ENCODE measurements at places on chromosomes 2 and 18. TPM values are rescaled to one million over a fixed set of nuclear protein-coding genes. Genes with fewer than 3 reads are reported as not detected.

- no peak for DNase-seq
These were observed 20.6 kb upstream of the TMEFF2 start for GRCh38 chr2:192215096-192215877.

DNA sequence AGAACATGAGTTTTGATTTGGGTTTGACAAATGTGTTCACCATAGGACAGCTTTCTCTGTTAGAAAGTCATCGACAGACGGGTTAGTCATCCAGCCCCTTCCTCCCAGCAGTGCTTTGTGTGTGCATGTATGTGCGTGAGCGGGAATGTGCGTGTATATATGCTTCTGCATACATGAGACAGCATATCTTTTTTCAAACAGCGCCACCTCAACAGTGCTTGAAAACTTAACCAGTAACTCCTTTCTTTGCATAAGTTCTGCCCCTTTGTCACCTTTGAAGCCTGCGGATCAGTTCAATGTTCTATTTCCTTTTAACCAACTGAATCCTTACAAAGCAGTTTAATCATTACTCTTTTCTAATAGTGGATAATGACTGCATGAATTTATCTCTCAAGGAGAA is 351.4 kb downstream of the LPIN1 start:
- no peak for DNase-seq

DNA sequence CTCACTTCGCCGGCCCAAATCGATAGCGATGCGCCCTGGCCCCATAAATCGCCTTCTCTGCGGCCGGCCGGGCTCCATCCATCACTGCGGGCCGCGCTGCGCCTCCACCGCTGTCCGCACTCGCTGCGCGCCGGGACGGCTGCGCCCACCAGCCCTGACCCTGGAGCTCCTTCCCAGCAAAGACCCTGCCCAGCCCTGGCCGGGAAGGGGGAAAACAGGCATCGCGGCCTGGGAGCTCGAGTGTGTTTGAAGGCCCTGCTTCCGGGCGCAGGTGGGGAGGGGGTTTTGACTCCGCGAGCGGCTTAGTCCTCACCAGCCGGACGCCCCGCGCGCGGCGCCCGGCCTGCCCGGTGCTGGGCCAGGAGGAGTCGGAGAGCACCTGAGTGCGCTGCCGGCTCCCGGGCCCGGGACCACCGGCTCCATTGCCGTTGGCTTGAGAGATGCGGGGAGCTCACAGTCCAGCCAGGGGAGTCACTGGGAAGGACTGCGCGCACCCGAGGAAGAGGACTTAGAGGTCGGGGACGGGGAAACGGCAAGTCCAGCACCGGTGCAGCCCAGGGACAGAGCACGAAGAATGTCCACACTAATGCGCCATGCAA is 1.1 kb downstream of the PAX8 start:
- DNase-seq: no peak

- no peak for DNase-seq
These were observed 271.4 kb upstream of the POU3F3 start for GRCh38 chr2:104582471-104582870.

DNA sequence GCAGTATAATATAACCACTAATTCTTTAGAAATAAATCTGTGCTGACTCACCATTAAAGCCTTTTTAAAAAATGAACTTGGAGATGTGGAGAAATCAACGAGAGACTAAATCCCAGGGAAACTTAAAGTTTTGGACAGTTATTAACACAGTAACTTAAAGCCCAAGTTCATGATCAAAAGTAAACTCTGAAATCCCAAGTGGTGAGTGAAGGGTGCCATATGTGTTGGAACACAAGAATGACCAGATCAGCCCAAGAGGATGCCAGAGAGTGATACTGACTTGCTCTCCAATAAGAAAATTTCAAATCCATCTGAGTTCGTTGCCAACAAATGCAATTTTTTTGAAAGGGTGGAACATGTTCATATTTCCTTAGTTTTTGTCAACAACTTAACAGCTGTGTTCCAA is 838.1 kb upstream of the ACVR2A start:
- DNase-seq: no peak

GRCh38 chr2:37589298-37589697 is 82.1 kb downstream of the CDC42EP3 start:
- DNase-seq: no peak

DNA sequence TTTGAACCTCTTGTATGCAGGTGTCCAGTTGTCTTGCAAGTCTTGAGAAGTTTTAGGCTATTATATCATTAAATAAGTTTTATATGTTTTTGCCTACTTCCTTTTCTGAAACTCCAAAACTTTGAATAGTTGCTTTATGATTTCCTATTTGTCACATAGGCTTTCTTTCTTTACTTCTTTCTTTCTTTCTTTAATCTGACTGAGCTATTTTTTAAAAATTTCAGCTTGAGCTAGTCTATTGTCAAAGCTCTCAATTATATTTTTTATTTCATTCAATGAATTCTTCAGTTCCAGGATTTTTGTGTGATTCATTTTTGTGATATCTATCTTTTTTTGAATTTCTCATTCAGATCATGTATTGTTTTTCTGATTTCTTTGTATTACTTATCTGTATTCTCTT is 102.1 kb upstream of the TMEM178A start:
- no peak for DNase-seq

DNA sequence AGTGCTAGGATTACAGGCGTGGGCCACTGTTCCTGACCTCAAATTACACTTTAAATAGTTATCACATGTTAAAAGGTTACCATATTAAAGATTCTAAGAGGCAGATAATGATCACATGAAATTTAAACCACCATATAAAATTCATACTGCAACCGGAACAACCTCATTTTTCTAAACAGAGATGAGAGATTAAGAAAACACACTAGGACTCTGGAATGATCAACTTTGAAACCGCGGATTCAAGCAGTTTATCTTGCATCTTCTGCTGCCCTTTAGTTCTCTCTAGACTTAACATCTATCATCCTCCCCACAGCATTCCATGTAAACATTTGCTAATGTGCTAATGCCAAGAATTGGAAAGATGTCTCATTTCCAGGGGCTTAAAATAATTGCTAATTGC is 115.8 kb downstream of the PIGN start:
- DNase-seq: no peak

- DNase-seq: no peak
These were observed 149.9 kb upstream of the TTC39C start for GRCh38 chr18:23864624-23865023.

DNA sequence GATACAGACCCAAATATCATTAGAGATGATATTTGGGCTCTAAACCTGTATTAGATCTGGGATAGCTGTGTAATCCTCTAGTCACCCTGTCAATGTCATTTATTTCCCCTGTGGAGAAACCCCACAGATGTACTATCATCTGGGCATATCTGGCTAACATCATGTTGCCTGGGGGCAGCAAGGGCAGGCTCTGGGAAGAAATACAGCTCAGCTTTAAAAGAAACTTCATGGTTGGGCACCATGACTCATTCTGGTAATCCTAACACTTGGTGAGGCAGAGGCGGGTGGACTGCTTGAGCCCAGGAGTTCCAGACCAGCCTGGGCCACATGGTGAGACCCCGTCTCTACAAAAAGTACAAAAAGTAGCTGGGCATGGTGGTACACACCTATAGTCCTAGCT is 282.5 kb downstream of the SLC8A1 start:
- DNase-seq: no peak

- DNase-seq: no peak
These were observed 645 bp downstream of the KCTD18 start for GRCh38 chr2:200509235-200509611.

DNA sequence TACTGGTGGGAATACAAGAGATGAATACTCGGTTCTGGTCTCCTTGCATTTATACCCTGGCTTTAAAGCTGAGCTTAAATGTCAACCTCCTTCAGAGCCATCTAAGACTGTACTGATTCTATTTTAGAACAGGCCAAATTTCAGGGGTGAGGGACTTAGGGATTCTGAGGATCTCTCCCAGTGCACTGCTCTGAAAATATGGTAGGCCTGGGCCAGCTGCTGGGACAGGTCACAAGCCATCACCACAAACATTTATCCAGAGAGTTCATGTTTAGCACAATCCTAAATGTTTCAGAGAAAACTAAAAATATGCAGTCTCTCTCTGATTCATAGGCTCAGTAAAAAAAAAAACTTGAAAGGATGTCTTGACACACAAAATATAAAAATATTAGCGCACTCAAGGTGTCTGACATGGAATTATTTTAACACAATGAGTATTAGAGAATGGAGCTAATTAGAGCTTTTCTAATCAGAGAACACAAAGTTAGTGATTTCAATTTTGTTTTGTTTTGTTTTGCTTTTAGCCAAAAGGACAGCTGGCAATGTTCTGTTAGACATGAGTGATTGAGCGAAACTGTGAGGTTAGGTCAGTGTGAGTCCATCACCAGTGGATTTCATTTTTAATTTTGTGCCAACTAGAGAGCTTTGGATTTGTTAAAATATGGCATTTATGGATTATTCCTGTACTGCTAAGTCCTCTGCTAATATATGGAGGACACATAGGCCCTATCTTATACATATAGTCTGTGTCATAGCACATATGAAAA is 38.8 kb downstream of the MFSD6 start:
- DNase-seq: no peak

GRCh38 chr2:180980943-180981911 is 822 bp downstream of the UBE2E3 start:
- peak; percentile 16 for DNase-seq

DNA sequence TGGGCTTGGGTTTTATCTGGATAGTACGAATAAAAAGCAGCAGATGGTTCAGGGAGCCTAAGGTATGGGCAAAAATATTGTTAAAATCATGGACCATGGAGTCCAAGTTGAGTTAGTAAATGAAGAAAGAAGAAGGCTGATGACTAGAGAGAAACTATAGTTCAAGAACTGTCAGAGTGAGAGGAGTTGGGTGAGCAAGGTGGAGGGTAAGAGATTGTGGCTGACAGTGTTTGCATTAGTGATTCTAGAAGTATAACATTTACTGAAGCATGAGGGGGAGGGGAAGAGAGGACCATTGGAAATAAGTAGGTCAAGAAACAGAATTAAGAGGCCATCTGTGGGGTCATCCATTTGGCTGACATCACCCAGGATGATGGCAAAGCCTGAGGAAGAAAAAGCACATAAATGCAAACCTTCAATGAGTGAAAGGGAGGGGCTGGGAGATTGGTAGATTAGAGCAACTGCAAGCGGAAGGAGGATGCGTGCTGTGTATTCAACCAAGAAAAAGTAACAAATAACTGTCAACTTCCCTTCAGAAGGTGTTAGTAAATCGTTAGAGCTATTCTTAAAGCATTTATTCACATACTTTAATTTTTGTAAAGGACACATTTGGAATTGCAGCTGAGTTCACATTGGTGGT is 392.8 kb downstream of the TSN start:
- no peak for DNase-seq

GRCh38 chr2:21498016-21498415 is 374.2 kb downstream of the TDRD15 start:
- DNase-seq: no peak

GRCh38 chr2:2575181-2575577 is 244.1 kb upstream of the MYT1L start:
- no peak for DNase-seq

- DNase-seq: no peak
These were observed 124.2 kb downstream of the SPP2 start for GRCh38 chr2:234174742-234175141.

GRCh38 chr2:230134496-230135129 is 65.9 kb upstream of the SLC16A14 start:
- DNase-seq: no peak

DNA sequence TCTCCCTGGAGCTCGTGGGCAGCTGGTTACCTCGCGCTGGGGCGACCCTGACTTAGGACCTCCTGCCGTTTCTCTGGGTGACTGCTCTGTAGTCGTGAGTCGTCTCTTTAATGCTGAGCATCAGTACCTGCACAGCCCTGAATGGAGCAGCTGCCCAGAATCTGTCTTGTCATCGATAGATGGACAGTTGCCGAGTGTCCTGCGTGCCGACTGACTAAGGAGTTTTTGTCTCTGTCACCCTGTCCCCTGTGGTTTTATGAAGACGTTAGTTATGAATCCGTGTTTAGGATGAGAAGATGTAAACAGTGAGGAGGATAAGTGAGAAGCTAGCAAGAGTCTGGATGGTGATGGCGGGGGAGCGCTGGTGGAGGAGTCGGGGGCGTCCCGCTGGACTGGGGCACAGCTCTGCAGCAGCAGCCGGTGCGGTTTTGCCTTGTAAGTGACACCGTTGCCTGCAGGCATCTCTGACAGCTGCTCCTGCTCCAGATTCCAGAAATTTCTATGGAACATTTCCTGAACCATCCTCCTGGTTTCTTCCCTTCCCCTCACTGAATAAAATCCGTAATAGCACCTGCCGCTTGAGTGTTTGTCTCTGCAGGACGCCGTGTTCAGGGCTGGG is 13.3 kb downstream of the AGAP1 start:
- no peak for DNase-seq

DNA sequence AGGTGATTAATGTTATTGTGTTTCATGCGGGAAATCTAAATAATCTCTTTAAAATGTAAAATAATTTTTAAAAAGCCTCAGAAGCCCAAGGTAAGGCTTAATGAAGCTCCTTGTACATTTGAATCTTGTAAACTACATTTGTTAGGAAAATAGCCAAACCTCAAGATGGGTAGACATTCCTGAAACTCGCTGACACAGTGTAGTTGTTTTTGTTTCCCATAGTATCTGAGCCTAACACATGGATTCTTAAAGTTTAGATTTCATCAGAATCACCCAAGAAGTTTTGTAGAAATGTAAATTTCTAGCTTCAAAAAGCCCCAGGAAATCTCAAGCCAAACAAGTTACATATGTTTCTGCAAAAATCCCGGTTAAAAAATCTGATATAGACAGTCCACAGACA is 1221.1 kb upstream of the ACVR2A start:
- DNase-seq: no peak

- no peak for DNase-seq
These were observed 286.5 kb downstream of the CPS1 start for GRCh38 chr2:210842896-210843295.

GRCh38 chr2:96537734-96538486 is 1.4 kb downstream of the ARID5A start:
- DNase-seq: no peak

DNA sequence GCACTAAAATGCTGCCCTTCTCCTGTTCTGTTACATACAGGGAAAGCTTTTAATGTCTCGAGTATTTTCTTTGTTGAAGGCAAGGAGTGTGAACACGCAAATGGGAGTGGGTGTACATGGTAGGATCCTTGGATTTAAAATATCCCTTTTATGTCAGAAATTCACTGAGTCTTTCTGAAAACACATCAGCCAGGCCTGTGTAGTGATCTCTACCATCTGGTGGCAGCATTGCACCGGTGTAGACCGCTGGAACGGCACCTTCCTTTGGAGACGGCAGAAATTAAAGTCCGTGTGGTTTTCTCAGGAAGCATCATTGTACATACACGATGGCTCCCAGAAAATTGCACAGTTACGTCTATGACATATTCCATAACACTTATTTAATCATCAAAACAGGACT is 515.8 kb downstream of the GALR1 start:
- no peak for DNase-seq

- DNase-seq: no peak
These were observed 41.7 kb upstream of the ATL2 start for GRCh38 chr2:38418735-38419134.

THADA gene
- total RNA-seq: 17.6 TPM

CRYGC gene
- total RNA-seq: not detected

LMAN1 gene
- total RNA-seq: 50.7 TPM

CCDC150 gene
- 0.90 TPM for total RNA-seq

TUBB8B gene
- total RNA-seq: not detected

OTX1 gene
- total RNA-seq: 0.90 TPM

COLEC11 gene
- total RNA-seq: 3.1 TPM

ZNF804A gene
- total RNA-seq: not detected

ITSN2 gene
- total RNA-seq: 42.0 TPM

SCN2A gene
- total RNA-seq: 0.34 TPM

ALK gene
- 0.06 TPM for total RNA-seq

LCT gene
- total RNA-seq: not detected

NETO1 gene
- 1.7 TPM for total RNA-seq
